ENCODE measurements at places on chromosomes 2 and 18.

DNA sequence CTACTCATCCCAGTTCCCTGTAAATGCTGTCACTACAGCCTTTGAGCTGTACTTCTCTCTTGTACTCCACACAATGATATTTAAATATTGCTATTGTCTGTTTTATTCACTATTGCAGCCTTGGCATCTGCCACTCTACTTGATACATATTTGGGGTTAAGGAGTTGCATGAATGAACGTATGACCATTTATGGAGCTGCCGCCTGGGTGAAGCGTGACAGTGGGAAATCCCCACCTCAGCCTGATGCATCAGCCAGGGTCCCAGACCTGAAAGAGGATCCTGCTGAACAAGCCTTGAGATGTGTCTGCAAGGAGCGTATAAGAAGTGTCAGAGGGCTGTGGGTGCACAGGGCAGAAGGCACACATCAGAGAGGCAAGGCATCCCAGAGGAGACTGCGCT is 39.1 kb downstream of the MRPL35 start:
- DNase-seq: no peak

DNA sequence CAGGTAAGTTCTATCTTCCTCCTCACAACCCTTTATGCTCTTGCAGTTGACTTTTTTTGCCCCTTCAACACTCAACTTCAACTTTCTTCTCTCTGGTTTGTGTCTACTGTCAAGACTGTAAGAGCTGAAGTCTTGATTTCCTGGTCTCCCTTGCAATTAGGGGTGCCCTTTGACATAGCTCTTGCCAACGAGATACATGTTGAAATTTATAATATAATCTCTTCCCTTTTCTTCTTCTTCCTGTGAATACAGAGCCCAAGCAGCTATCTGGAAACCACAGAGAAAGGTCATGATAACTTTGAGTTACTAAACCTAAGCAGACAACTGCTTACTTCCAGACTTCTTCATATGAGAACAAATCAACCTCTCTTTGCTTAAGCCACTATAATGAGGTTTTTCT is 163.5 kb downstream of the MC4R start:
- no peak for DNase-seq

DNA sequence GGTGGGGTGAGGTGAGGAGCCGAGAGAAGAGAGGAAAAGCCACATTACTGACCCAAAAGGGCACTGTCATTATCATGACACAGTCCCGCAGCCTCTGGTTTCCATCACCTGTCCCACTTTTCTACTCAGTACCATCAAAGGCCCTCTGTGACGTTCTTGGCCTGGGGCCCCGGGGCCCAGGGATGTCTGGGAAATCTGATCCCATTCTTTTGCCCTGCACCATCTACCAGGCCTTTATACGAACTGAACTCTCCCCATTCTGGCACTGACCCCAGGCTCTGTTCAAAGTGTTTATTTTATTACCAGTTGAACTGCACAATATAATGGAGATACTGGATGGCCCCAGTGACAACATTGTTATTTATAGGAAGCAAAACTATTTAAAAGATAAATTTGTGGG is 89.1 kb downstream of the COL6A3 start:
- no peak for DNase-seq

- no peak for DNase-seq
These were observed 467.7 kb upstream of the RGPD4 start for GRCh38 chr2:107359021-107359420.

DNA sequence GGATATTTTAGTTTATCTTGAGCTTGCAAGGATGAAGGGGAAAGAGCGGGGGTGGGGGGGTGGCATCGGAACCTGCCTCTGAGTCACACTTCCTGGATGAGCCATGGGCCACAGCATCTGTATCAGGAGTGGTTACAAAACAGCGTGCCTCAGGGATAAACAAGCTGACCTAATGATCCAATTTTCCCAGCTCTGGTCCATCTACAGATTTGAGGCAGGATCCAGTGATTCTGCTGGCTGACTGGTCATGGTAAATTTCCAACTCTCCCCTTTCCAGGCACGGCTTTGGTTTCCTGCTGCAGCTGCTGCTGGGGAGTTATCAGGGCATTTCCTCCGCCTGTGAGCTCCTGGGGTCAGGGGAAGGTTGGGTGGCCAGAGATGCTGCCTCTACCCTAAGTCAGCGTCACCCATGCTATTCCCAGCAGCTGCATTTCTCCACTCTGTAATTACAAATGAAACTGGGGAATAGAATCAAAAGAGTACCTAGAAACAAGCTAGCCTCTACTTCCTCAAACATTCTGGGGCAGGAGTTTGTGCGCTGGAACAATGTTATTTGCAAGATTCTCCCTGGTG is 4.7 kb upstream of the HPCAL1 start:
- DNase-seq: peak; percentile 61

GRCh38 chr2:101745711-101746694 is 48.5 kb downstream of the MAP4K4 start:
- no peak for DNase-seq

- DNase-seq: no peak
These were observed 8.0 kb downstream of the KLF7 start for GRCh38 chr2:207157731-207158130.

DNA sequence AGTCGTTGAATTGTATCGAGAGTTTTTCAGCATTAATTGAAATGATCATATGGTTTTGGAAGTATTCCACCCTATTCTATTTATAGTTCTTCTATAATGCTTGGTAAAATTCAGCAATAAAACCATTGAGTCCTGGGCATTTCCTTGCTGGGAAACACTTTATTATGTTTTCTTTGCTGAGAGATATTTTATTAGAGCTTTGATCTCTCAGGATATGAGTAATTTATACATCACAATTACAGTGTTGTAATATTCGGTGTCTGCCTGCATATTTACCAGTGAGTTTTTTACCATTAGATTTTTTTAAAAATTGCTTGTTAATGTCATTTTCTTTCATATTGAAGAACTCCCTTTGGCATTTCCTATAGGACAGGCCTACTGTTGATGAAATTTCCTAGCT is 402.7 kb upstream of the FSIP2 start:
- DNase-seq: no peak

- no peak for DNase-seq
These were observed 120.0 kb downstream of the MAP4K4 start for GRCh38 chr2:101817481-101817880.

GRCh38 chr18:49459404-49460171 is 857 bp downstream of the DYM start:
- no peak for DNase-seq

- no peak for DNase-seq
These were observed 26.1 kb upstream of the TMX3 start for GRCh38 chr18:68740966-68741365.

Measured in aorta (tissue), 5 donors.